ENCODE measurements at places on chromosomes 3 and 15. TPM values are rescaled to one million over a fixed set of nuclear protein-coding genes. Genes with fewer than 3 reads are reported as not detected.

DNA sequence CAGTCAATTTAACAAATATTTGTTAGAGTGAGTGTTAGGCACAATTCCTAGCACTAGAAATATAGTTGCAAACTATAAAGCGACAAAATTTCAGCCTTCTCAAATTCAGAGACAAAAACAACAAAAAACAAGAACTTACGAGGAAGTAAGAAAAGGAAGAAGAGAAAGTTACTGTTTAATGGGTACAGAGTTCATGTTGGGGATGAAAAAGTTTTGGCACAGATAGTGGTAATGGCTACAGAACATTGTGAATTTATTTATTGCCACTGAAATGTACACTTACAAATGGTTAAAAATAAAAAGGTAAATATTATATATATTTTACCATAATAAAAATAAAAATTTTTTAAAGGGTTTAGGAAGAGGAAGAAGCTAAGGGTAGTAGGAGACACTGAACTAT is 21.3 kb downstream of the CCDC14 start:
- H3K4me3 ChIP-seq = no peak overlapping the region
- no peaks in the 10 kb centered on the region for H3K27me3 ChIP-seq
- peaks cover 29% of the 10 kb centered on the region for H3K36me3 ChIP-seq
- no peak for DNase-seq

- H3K27ac ChIP-seq = no peak overlapping the region
- no peaks in the 10 kb centered on the region for H3K36me3 ChIP-seq
- DNase-seq = no peak
- H3K4me1 ChIP-seq = peaks cover 5% of the 10 kb centered on the region
Observed at GRCh38 chr3:120566243-120566975, 29.7 kb upstream of the NDUFB4 start.

DNA sequence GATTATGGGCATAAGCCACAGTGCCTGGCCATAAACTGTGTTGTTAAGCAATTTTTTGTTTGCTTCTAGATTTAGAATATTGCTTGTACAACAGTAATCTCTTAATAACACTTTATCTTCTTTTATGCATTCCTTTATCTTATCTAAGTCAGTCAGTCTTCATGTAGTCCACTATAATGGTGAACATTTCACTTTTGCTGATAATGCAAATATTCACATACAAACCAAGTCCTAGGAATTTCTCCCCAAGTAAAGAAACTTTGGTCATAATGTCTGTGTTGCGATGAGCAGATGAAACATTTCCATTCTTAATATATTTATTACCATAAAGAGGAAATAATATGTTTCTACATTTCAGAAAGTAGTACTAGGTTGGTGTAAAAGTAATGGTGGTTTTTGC is 765.8 kb upstream of the ARRDC4 start:
- H3K4me1 ChIP-seq = no peaks in the 10 kb centered on the region
- H3K27me3 ChIP-seq = no peaks in the 10 kb centered on the region
- no peak for DNase-seq
- H3K36me3 ChIP-seq = no peaks in the 10 kb centered on the region
- H3K27ac ChIP-seq = no peak overlapping the region
- no peak overlapping the region for H3K4me3 ChIP-seq

- peak overlapping the region; percentile 11 for H3K27ac ChIP-seq
- H3K4me1 ChIP-seq = peaks cover 50% of the 10 kb centered on the region
- no peak overlapping the region for H3K4me3 ChIP-seq
- DNase-seq = no peak
- H3K36me3 ChIP-seq = no peaks in the 10 kb centered on the region
Observed at GRCh38 chr3:188385295-188385694, 231.3 kb downstream of the LPP start.

- no peaks in the 10 kb centered on the region for H3K27me3 ChIP-seq
- H3K36me3 ChIP-seq = peaks cover 37% of the 10 kb centered on the region
- no peak overlapping the region for H3K27ac ChIP-seq
Observed at GRCh38 chr3:168034152-168034928, 61.4 kb downstream of the GOLIM4 start.

- no peaks in the 10 kb centered on the region for H3K27me3 ChIP-seq
- no peak overlapping the region for H3K4me3 ChIP-seq
- peaks cover 17% of the 10 kb centered on the region for H3K4me1 ChIP-seq
- no peaks in the 10 kb centered on the region for H3K36me3 ChIP-seq
Observed at GRCh38 chr15:29942143-29942542, 119.9 kb upstream of the TJP1 start.

- no peak overlapping the region for H3K27ac ChIP-seq
- no peak for DNase-seq
- H3K27me3 ChIP-seq = no peaks in the 10 kb centered on the region
Observed at GRCh38 chr3:169475576-169475975, 187.9 kb downstream of the MECOM start.

- no peaks in the 10 kb centered on the region for H3K4me1 ChIP-seq
- peaks cover 34% of the 10 kb centered on the region for H3K36me3 ChIP-seq
- no peak overlapping the region for H3K27ac ChIP-seq
- no peak for DNase-seq
- no peaks in the 10 kb centered on the region for H3K27me3 ChIP-seq
Observed at GRCh38 chr3:130677343-130677742, 69.3 kb downstream of the PIK3R4 start.

ASB14 gene
- total RNA-seq = not detected

GRCh38 chr3:132911741-132912415 is 126.3 kb upstream of the TMEM108 start:
- H3K36me3 ChIP-seq = no peaks in the 10 kb centered on the region
- no peak for DNase-seq
- H3K4me1 ChIP-seq = peaks cover 40% of the 10 kb centered on the region
- no peak overlapping the region for H3K4me3 ChIP-seq
- peak overlapping the region; percentile 79 for H3K27ac ChIP-seq

DNA sequence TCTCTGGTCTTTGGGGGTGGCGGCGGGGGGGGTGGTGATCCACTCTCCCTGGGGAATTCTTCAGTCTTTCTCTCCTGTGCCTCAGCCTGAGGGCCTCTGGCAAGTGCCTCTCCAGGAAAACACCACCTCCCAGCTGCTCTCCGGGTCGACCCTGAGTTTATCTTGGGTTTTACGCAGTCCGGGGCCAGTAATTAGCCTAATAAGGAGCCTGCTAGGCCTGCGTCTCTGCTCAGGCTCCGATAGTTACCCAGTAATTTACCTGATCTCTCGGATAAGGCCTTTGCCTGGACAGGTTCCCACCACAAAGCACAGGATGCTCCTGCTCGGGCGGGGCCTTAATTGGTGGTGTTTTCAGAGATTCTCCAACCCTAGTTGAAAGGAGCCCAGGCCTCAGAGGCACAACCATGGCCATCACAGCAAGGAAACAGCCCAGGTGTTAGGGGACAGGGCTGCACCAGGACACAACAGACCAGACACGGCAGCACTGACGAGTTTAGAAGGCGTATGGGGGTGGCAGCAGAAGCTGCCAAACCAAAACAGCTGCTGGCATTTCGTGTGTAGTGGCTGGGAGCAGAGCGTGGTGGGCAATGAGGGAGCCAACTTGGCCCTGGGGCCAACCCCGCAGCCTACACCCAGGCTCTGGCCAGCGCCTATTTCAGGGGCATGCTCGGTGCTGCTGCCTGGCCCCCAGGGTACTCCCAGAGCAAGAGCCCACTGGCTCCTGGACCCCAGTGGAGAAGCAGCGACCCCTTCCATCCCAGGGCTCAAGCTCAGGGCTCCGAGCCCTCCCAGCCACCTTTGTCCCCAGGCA is 71.4 kb downstream of the KLF13 start:
- H3K27me3 ChIP-seq = no peaks in the 10 kb centered on the region
- H3K36me3 ChIP-seq = no peaks in the 10 kb centered on the region
- H3K4me3 ChIP-seq = no peak overlapping the region
- no peak for DNase-seq

GRCh38 chr15:66293419-66294156 is at the start of gene DIS3L:
Gene DIS3L (plus strand): TSS chr15:66293568. CDS start chr15:66293597, 29 bp downstream.
- peaks cover 2% of the 10 kb centered on the region for H3K36me3 ChIP-seq
- H3K4me3 ChIP-seq = peak within 1 kb of the TSS; percentile 77
- no peaks in the 10 kb centered on the region for H3K27me3 ChIP-seq
- H3K27ac ChIP-seq = peak within 1 kb of the TSS; percentile 84
- peak; percentile 86 for DNase-seq

DNA sequence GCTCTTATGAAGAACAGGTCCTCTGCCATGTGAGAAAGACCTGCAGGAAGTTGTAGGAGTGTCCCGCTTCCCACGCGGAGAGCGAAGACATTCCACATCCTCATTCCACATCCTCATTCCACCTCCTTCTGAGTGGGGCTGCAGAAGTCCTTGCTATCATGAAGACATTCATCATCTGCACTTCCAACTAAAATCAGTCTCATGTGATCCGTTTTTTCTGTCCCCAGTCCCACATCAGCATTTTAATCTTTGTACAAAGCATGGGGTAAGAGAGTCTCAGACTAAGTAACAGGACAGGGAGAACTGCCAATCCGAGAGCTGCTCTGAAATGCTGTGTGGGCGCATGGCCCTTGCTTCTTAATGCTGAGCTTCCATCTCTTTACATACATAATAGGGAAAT is 227.2 kb downstream of the RSRC1 start:
- H3K4me3 ChIP-seq = no peak overlapping the region
- H3K27me3 ChIP-seq = no peaks in the 10 kb centered on the region
- no peak overlapping the region for H3K27ac ChIP-seq
- H3K36me3 ChIP-seq = peaks cover 4% of the 10 kb centered on the region

DNA sequence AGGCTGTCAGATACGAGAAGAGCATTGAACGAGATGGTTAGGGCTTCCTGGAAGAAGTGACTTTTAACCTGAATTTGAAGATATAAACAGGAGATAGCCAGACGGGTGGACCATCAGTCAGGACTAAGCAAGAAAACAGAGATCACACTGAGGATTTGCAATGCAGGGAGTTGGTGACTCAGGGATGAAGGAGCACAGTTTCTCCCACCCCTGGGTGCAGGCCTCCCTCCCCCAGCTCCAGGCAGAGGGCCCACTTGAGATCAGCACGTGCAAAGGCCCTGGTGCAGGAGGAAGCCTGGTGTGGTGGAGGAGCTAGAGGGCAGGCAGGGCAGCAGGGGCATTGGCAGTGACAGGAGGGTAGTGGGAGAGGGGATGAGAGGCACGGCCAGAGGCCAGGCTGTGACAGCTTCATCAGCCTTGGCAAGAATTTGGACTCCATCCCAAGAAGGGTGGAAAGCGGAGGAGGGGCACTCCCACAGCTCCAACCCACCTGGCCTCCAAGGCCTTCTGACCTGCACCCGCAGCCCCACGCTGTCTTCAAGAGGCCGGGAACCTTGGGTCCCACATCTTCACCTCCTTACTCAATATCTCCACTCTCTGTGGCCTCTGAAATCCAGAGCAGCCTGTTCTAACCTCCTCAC is 8.7 kb upstream of the PCSK6 start:
- H3K36me3 ChIP-seq = no peaks in the 10 kb centered on the region
- peaks cover 46% of the 10 kb centered on the region for H3K27me3 ChIP-seq
- no peak overlapping the region for H3K27ac ChIP-seq
- peak; percentile 77 for DNase-seq

Measured in osteocyte (in vitro differentiated cells).